MV-4-11 (cell line): ENCODE measurements at places on chromosomes 11 and 22.

GRCh38 chr11:19374151-19374569, 133.4 kb upstream of the E2F8 start:
- DNase-seq, result no peak

DNA sequence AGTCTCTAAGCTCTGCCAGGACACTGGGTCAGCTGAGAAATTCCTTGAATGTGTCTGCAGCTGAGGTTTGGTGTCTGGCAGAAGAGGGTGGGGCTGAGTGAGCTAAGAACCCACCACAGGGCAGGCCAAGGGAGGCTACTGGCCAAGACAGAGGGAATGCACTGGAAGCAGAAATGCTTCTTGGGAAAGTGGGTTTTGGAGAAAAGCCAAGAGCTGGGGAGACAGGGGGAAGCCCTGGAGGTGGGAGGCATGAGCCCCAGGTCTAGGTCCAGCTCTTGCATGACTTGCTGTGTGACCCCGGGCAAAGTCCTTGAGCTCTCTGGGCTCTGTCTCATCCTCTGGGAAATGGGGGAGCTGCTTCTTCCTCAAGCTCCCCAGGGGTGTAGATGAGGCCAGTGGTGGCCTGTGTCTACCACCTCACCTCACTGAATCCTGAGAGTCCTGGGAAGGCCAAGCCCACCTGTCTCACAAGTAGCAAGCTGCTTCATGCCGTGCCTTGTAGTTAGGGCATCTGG, 2.3 kb downstream of the MMP11 start:
- no peak for DNase-seq

- no peak for DNase-seq
These were observed 102.4 kb upstream of the SORL1-AS1 start for GRCh38 chr11:121555121-121555520.

DNA sequence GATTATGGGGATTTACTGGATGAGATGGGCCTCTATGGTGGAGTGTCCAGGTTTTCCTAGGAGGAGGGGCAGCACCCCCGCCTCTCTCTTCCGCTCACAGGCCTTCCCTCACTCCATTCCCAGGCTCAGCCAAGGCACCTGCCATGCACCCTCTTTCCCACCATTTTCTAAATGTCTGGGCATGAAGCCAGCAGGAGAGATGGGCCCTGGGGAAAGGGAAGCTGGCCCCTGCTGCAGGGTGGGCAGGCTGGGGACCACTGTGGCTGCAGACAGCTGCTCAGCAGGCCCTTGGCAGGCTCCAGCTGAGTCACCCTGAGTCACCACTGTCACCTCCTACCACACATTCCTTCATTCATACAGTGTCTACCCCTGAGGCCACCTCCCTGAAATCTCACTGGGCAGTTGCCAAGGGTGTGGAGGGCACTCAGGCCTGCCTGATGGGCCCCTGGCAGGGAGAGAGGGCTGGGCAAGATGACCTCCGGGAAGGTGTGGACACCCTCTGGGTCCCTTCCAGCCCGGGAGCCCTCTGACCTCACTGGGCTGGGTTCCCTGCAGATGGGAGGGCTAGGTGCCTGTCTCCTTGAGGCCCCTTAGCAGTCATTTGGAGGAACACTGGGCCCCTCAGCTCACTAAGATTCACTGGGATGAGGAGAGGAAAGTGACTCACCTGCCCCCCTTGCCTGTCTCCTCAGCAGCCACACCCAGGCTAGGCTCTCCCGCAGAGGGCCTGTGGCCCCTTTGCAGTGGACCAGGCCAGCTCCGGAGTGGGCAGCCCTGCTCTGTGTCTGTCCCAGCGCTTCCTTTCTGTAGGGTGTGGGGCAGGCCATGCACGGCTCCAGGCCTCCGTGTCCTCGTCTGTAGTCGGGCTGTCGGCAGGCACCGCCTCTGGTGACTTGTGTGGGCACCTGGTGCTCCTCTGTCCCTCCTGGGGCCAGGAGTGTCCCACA, 7.8 kb downstream of the MYEOV start:
- DNase-seq, result peak; percentile 49

DNA sequence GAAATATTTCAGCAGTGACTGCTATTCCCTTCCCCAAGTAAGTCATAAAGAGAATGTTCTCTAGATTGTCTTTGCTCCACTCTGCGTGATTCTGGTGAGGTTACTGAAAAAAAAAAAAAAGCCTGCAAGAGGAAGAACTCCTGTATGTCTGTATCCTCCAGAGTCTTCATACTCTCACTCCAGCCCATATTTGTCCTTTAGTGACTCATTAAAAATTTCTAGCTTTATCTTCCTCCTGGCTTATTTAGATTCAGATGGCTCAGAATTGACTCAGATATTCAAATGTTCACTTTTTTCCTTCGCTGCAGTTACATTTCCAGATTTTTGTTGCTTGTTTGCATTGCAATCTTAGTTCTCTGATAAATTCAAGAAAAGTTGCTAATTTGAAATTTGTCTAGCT, 76.3 kb upstream of the CNTN5 start:
- no peak for DNase-seq

GRCh38 chr11:23956586-23956985, 540.3 kb upstream of the LUZP2 start:
- DNase-seq, result no peak

DNA sequence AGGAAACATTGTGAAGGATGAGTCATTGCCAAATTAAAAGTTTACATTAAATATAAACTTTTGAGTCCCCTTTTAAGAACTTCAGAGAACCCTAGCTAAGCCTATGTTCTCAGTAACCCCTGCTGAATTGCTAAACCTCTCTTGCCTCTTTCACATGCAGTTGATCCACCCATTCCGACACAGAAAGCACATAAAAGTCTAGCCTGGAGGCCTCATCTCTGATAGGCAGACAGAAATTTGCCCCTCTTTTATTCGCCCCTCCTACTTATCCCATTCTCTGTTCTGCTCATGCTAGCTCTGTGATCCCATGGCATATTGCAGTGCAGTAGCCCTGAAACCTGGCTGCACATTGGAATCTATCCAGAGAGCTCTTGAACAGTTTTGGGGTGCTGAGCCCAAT, 58.2 kb upstream of the PDE3B start:
- no peak for DNase-seq

- no peak for DNase-seq
These were observed 295.1 kb downstream of the MIAT start for GRCh38 chr22:26952451-26953011.

GRCh38 chr11:100882957-100883356, 195.9 kb downstream of the ARHGAP42 start:
- DNase-seq, result no peak

- DNase-seq, result no peak
These were observed 201.0 kb upstream of the NAV2 start for GRCh38 chr11:19511413-19512183.

DNA sequence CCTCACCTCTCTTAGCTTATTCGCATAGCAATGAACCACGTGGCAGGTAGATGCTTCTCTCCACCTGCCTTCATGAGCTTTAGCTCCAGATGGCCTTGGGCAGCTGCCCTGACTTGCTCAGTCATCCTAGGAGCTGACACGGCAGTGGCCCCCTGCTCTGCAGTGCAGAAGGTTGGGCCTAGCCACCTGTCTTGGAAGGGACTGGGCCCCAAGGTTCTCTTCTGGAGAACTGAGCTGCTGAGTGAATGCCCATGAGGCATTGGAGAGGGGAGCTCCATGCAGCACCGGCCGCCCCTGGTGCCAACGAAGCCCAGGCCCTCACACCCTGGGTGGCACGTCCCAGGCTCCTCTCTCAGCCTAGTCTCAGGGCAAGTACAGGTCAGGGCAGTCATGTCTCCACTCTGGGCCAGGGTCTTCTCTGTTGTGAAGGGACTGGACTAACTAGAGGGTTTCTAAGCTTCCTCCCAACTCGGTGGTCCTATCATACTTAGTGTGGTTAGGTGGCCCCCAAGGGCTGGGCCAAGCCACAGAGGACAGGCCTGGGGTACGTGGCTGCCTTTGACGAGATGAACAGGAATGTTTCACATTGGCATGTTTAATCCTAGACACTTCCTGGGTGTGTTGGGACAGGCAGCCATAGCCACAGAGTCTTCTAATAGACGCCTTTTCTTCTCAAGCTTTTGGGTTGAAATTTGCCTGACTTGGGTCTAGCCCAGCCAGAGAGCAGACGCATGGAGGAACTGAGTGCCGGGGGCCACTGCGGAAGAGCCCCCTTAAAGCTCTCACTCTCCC, 47.9 kb downstream of the ALX4 start:
- DNase-seq, result no peak

DNA sequence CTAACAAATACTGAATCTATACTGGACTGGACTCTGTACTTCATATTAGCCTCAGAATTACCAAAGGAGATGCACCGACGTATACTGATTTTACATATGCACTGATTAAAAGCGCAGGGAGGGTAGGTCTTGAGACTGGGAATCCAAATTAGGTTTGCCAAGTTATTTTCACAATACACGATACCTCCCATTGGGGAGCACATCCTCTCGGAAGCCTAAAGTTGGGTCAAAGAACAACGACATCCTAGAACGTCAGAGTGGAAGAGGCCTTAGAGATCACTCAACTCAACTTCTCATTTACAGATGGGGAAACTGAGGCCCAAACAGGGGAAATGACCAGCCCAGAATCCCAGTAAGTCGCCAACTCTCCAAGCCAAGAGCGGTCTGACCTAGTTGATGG, 626 bp downstream of the DNAL4 start:
- no peak for DNase-seq

GRCh38 chr11:62233730-62234129, 8.3 kb upstream of the SCGB1D2 start:
- no peak for DNase-seq

DNA sequence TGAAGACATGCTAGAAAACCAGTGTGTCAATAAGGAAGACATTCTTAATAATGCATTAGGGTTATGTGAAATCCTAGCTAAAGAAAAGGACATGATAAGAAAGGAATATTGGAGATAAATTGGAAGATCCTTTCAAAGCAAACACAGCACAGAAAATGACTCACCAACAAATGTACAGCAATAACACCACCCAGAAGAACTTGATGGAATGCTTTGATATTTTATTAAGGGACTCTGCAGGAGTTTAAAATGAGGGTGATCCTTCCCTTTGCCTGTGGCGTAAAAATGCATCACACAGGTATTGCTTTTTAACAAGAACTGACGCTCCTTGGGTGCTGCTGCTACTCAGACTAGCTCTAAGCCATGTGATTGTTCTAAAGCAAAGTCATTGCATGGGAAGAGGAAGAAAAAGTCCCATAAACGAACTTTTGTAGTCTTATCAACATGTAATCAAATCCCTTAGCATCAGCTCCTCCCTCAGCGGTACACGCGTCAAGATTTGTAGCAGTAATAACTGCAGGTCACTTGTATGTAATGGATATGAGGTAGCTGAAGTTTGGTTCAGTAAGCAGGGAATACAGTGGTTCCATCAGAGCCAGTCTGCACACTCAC, 48.4 kb upstream of the EED start:
- no peak for DNase-seq

DNA sequence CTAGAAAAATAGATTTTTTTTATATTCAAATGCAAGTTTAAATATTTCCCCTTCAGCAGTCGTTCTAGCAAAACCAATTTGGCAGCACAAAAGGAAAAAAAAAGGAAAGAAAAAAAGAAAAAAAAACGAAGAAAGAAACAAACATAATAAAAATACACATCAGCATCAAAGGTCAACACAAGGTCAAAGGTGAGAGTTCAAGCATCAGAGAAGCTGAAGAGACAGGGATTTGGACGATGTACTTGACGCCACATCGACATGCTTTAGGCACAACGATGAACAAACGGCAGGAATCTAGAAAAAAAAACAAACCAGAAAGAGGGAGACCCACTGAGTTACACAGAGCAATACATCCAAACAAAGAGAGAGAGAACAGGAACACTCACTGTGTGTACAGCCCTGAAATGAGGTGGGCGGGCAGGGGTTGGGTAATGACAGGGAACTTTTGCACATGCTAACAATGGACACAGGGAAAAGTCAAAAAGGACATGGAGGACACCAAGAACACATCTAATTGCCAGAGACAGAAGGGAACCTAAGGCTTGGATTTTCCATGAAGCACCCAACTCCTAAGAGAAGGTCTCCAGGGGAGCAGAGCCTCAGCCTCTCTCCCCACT, 19.8 kb upstream of the RAPSN start:
- DNase-seq, result no peak

DNA sequence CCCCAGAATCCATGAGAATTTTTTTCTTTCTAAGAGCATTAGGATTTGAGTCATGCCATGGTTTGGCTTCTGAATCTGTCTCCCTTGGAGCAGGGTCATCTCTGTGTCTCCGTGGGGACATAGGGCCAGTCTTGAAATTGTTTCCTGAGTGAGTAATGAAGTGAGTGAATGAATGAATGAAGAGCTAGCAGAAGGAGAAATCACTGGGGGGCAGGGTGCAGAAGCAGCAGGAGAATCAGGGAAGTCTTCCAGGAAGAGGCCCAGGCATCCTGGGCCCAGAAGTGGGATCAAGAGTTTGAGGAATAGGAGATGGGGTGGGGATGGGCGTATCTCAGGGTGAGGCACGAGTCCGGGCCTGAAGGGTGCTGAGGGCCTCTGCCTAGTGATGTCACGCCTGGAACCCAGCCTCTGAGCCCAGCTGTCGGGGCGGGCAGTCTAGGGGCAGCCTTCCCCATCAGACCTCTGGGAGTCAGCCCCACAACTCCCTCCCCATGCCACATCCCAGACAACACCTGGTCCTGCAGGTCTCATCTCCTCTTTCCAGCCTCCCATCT, 12.5 kb upstream of the MGAT3 start:
- DNase-seq, result no peak

GRCh38 chr11:111400595-111400994, 21.5 kb upstream of the POU2AF1 start:
- no peak for DNase-seq

GRCh38 chr11:3130269-3131071, 34.6 kb downstream of the OSBPL5 start:
- DNase-seq, result no peak

DNA sequence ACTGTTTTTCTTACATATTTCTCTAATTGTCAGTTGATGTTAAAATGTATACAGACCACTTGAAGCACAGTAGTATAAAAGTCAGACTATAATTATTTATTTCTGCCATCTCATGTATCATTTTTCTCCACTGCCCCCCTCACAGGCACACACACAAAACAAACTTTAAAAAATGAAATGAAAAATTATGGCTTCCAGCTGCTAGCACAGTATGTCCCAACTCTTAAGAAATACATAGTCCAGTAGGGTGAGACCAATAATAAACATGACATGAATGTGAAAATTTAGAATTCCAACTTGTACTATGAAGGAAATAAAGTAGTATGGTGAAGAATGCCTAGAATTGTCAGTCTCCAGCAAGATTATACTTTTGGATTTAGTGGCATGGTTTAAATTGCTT, 1247.9 kb downstream of the JRKL start:
- DNase-seq, result no peak

DNA sequence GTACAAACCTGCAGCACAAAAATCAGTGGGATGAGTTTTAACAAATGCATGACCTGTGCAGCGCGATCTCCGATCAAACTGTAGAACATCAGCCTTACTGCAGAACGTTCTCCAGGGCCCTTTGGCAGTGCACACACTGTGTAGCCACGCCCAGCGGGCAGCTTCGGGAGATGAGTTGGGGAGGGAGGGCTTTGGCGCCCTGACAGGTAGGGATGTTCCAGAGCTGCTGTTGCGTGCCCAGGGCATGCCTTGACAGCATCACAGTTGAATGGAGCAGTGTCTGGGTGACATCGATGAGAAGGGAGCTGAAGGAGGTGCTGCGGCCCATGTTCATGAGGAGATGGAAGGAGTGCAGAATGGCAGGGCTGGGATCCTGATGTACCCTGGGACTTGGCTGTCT, 80.2 kb downstream of the TBC1D22A start:
- no peak for DNase-seq
